ENCODE measurements at places on chromosomes 13 and 19.

GRCh38 chr19:50658441-50659317 is 9.4 kb downstream of the C19orf81 start:
- DNase-seq: no peak

GRCh38 chr13:26923824-26924605 is 163.4 kb upstream of the GPR12 start:
- DNase-seq: no peak

GRCh38 chr13:51101636-51102235 is 9.3 kb downstream of the C13orf42 start:
- no peak for DNase-seq

DNA sequence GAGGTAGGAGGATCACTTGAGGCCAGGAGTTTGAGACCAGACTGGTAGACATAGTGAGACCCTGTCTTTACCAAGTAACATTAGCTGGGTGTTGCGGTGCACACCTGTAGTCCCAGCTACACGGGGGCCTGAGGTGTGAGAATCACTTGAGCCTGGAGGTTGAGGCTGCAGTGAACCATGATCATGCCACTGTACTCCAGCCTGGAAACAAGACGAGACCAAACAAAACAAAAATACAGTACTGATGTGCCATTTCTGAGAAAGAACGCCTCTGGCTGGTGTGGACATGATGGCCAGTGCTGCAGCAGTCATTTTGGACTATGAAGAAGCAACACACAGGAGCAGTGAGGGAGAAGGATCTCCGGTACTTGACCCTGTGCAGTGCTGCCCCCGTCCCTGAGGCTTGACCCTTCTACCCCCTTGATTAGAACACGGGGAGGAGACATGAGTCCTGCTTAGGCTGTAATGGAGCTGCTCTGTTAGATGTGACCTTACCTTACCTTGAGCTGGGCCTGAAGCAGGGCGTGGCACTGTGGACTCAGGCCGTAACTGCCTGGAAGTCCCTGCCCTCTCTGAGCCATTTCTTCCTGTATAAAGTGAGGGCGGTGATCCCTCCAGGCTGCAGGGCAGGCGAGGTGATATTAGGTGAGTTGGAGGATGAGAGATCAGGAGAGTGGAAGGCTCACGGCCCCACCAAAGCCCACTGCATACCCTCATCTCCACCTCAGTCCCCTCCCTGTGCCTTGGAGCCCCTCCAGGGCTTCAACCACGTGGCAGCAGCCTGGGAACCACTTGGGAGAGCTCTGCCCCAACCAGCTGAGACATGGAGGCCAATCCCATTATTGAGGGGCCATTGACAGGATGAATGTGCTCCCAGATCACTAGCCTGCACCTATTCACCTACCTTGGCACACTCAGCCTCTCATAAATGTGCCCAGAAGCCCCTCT is 5.9 kb downstream of the RPL18A start:
- DNase-seq: no peak

DNA sequence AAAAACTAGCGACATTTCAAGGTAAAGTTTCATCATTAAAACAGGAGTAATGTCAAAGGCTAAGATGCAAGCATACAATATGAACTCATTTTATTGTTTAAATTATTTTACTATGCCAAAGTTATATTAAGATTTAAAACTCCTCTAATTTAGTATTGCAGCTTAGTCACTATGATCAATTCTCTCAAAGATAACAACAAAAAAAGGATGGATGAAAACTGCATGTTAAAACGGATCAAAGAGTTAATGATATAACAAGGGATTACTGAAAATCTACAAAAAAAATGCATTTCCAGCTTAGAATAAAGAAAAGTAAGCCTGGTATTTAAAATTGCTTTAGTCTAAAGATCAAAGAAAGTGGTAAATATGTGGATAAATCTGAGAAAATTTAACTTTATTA is 587.8 kb upstream of the PCDH20 start:
- DNase-seq: no peak

DNA sequence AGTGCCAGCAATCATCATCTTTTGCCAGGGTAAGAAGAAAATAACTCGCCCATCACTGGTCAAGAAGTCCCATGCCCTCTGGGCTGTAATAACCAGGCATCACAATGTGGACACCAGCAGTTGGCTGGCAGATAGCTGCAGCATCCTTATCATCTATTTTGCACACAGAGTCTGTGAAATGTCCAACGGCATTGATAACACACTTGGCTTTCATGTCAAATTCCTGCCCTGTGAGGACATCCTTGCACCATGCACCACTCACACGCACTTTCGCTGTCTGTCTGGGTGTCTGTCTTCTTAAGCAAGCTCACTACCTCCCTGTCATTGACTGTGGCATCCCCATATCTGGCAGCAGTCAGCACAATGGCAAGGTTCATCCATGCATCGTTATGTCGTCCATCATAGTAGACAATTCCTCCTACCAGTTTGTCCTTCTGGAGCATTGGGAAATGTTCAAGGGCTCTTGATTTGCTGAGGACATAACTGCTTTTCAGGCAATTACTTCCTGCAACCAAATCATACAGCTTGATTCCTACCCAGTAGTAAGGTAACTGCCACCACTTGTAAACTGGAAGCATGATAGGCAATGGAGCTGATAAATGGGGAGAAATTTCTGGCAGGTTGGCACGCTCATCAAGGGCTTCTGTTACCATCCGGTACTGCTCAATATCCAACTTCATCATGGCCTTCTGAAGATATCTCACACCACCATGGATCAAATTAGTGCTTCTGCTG is 6.8 kb upstream of the ZSCAN5A start:
- DNase-seq: no peak

DNA sequence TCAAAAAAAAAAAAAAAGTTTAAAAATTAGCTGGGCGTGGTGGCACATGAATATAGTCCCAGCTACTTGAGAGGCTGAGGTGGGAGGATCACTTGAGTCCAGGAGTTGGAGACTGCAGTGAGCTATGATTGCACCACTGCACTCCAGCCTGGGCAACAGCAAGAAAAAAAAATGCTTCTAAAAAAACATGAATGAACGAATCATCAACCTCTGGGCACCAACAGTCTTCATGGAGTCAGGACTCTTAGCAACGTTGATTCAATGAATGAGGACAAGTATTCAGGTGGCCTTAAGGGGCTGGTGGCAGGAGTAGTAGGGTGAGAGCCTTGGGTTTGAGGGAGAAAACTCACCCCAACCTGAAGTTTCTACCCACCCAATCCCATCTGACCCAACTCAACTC is 20.6 kb upstream of the OLFM2 start:
- DNase-seq: no peak

GRCh38 chr19:49213791-49214190 is 56.2 kb downstream of the TRPM4 start:
- DNase-seq: no peak

DNA sequence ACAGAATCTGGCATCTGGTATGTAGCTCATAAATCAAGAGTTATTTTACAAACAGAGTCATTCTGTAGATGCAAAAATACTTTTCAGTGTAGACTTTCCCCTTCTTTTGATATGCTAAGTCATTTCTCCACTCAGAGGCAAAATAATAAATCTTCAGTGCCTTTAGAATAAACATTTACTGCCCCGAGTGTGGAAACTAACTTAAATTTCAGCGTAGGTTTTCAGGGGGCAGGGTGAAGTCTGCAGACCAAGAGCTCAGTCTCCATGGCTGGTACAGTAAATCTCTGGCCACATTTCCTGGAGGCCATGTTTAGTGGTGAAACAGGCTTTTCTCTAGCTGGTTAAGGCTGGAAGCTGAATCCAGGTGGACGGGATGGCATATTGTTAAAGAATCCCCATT is 13.1 kb upstream of the ADPRHL1 start:
- DNase-seq: no peak

- DNase-seq: no peak
These were observed 52.7 kb upstream of the RFXAP start for GRCh38 chr13:36766295-36766694.

DNA sequence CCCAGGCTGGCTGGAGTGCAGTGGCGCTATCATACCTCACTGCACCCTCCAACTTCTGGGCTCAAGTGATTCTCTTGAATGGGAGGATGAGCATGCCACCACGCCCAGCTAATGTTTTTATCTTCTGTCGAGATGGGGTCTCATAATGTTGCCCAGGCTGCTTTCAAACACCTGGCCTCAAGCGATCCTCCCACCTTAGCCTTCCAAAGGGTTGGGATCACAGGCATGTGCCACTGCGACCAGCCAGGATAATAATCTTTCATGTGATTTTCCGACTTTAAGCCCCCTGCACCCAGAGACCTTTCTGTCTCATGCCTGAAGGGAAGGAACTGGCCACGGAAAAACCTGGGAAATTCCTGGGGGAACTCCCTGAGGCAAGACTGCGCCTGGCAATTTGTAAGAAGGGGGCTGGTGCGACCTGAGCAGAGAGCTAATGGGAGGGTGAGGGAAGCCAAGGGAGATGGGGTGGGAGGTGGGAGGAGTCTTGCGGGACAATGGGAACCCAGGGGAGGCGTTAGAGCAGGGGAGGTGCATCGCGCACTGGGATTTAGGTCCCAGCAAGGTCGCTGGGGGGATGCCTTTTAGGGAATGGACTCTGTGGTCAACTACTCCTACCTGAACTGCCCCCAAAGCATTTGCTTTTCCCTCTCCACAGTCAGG is 1.2 kb upstream of the CCDC124 start:
- DNase-seq: no peak

DNA sequence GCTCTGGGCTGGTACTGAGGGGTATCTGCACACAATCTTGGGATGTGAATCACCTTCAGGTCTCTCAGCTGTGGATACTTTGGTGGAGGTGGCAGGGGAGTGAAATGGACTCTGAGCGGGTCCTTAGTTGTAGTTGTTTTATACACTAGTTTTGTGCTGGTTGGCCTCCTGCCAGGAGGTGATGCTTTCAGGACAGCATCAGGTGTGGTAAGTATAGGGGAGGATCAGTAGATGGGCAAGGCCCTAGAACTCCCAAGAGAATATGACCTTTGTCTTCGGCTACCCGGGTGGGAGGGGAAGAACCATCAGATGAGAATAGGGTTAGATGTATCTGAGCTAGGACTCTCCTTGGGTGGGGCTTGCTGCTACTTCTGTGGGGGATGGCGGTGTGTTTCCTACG is 2284.3 kb upstream of the PCDH20 start:
- DNase-seq: no peak

Measured in C1 segment of cervical spinal cord (tissue), 14 donors.